ENCODE measurements at places on chromosomes 1 and 21. TPM values are rescaled to one million over a fixed set of nuclear protein-coding genes. Genes with fewer than 3 reads are reported as not detected.

Gene CD84
- 1.5 TPM for polyA plus RNA-seq

Gene FBXO2
- 0.32 TPM for polyA plus RNA-seq

Gene GADD45A
- polyA plus RNA-seq: 15.9 TPM

Gene OR2L13
- not detected for polyA plus RNA-seq

Gene INSRR
- 0.70 TPM for polyA plus RNA-seq

Gene SH2D1B
- polyA plus RNA-seq: 0.71 TPM

Gene KRTAP11-1
- polyA plus RNA-seq: not detected

Gene SCAMP3
- polyA plus RNA-seq: 44.4 TPM

Gene LRRC53
- polyA plus RNA-seq: not detected

Gene DEPDC1
- 7.1 TPM for polyA plus RNA-seq

Gene ARV1
- polyA plus RNA-seq: 14.7 TPM

Gene RHEX
- 0.53 TPM for polyA plus RNA-seq

Gene DNAJC8
- 76.7 TPM for polyA plus RNA-seq

All from forelimb muscle (tissue), 1 donor.